ENCODE measurements at places on chromosomes 7 and 10.

DNA sequence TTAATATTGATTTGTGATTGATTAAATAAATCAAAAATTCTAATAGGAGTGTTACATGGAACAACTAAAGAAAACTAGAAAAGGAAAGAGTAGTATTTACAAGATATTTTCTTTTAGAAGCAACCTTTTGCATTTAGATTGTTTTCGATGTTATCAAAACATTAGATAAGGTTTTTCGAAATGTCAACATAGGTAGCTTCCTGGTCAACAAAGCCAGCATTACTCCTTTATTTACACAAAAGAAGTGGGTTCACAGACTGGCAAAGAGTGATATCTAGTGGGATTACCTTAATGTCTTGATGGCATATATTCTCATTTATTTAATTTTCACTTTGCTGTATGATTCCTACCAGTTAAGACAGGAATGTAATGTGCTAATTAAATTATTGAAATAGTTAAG is 117.3 kb upstream of the TEX47 start:
- DNase-seq: no peak

DNA sequence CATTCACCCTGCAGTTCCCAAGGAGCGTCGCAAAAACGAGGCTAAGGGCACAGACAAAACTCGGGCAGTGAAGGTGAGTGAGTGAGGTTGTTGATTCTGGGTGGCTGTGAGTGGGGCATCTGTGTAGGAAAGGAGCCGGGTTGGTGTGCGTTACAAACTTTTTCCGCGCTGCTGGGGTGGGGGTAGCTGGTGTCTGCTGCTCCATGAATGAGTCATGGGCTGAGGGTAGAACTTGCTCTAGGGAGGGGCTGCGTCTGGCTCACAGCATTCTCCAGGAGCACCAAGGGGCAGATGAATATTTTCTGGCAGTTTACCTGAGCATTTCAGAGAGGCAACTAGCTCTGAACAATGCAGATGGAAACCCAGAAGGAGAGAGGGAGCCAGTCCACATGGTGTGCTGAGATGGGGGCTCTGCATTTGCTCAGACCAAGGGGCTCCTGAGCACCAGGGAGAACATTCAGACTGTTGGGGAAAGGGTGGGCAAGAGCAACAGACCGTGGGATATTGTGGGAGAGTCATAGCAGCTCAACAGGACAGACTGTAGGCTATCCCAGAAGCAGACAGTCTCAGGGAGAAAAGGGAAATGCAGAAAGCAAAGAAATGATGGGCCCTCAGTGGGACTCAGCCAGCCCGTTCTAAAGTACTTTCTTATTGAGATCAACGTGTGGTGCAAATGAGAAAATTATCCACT is 18.8 kb downstream of the NOBOX start:
- DNase-seq: peak; percentile 17

DNA sequence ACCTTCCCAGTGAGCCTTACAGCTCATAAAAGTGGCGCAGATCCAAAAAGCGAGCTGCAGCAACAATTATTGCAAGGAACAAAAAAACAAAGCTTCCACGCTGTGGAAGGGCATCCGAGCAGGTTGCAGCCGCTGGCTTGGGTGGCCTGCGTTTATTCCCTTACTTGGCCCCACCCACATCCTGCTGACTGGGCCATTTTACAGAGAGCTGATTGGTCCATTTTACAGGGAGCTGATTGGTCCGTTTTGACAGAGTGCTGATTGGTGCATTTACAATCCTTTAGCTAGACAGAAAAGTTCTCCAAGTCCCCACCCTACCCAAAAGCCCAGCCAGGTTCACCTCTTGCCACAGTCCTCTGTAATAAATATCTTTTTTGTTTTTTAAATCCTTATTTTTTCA is 85.1 kb downstream of the ADCYAP1R1 start:
- DNase-seq: no peak

DNA sequence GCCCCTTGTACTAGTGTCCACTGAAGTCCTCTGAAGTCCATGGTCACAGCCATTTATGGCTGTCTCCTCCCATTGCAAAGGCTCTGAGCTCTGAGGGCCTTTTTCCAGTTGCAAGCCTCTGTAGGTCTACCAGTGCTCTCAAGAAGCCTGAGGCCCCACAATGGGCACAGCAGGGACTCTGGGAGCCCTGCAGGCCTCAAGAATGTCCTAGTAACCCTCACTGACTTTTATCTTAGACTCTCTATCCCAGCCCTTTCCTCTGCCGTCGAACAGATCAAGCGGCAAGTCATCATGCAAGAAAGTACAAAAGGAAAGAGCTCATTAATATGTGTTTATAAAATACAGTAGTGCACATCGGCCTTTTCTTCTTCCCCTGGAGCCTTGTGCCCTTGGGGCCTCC is 23.4 kb downstream of the VWA2 start:
- no peak for DNase-seq

DNA sequence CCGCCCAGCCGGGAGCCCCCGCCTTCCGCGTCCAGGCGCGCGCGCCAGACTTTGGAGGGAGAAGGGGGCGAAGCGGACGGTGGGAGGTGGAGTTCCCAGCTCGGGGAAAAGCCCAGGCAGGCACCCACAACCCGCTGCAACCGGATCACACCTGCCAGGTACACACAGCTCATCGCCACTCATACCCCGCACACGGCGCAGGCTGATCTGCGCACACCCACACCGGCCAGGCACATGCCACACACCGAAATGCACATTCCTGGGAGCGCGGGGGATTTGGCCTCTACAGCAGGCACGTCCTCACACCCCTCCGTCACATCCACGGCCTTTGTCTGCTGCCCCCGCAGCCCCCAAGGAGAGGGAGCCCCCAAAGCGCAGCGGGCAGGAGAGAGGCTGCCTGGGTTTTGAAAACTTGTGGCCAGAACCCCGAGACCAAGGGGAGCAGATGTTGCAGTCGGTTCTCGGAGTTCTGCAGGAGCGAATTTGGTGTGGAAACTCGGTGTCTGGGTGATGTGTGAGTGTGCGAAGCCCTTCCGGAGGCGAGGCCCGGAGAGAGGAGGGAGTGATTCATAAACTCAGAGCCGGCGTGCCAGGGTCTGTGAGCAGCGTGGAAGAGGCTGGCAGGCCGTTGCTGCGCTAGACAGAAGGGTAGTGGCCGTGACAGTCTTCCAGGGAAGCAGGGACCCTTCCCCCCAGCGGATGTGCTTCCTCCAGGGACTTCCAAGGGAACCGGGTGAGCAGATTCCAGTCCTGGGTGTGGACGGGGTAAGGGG is 734 bp downstream of the CHST3 start:
- peak; percentile 72 for DNase-seq

DNA sequence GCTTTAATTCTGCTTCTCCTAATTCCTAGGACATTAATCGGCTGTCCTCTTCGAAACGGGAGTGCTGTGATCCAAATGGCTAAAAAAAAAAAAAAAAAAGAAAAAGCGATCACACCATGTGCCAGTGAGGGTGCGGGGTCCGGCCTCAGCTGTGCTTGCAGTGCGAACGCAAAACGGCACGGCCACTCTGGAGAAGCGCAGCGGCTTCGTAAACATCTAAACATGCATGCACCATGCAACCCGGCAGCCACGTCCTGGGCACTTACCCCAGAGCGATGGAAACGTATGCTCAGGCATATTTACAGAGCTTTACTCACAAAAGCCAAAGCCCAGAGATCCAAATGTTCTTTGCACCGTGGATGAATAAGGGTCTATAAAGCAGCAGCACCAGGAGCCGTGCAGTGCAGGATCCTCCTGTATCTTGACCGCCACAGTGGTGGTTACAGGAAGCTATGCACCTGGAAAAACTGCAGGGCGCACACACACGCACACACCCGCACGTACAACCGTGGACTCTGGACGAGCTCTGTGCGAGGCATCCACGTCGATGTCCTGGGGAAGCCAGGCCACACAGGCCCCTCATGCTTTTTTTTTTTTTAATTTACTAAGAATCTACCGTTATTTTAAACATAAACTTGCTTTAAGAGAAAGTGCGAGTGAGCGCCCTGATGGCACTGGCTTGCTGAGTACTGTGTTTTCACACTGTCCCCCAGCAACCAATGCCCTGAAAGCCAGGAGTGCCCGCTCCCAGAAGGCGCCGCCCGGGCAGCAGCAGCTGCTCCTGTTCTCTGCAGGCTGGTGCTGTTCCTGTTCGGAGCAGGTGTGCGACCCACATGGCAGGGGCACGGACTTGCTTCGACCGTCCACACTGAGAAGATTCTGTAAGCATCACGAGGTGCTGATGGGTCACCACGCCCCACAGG is 25.0 kb downstream of the GPER1 start:
- no peak for DNase-seq

GRCh38 chr7:71459132-71459531 is 327.2 kb downstream of the GALNT17 start:
- no peak for DNase-seq

- no peak for DNase-seq
Measured at GRCh38 chr10:128040096-128040495, 86.1 kb downstream of the MKI67 start.

GRCh38 chr10:104279550-104280259 is 10.7 kb downstream of the GSTO2 start:
- no peak for DNase-seq

DNA sequence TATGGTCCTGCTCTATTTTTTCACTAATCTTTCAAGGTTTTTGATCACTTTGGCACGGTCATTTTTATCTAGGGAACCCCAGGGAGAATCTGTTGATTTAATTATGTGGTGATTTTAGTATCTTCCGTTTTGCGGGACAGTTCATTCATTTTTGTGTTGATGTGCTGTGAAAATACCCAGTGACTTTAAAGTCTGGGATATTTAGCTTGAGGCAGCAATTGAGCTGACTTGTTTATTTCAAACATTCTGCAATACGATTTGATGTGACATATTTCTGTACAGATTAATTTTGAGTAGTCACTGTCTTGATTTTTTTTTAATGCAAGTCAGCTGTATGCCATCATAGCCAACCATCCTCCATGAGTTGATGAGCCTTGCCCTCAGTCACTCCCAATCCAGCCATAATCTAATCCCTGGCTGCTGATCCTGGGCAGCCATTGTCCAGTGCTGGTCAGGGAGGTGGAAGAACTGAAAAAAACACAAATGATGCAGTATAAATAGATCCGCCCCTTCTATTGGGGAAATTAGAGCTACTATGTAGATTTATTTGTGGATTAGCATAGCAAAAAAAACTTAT is 183.4 kb downstream of the CCSER2 start:
- no peak for DNase-seq

GRCh38 chr7:13078105-13078504 is 390.7 kb downstream of the ARL4A start:
- DNase-seq: no peak

DNA sequence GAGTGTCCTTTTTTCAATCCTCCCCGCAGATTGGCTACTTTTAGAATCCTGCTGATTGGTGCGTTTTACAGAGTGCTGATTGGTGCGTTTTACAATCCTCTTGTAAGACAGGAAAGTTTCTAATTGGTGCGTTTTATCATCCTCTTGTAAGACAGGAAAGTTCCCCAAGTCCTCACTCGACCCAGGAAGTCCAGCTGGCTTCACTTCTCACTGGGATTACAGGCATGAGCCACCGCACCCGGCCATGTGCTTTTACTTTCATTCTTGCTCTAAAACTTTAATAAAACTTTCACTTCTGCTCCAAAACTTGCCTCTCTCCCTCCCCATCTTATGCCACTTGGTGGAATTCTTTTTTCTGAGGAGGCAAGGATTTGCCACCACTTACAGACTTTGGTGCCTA is 17.0 kb upstream of the WAPL start:
- no peak for DNase-seq

- no peak for DNase-seq
Measured at GRCh38 chr7:27367933-27368549, 125.4 kb downstream of the EVX1 start.

- no peak for DNase-seq
Measured at GRCh38 chr7:155810770-155811559, 1.3 kb downstream of the SHH start.

- DNase-seq: no peak
Measured at GRCh38 chr10:35426657-35427056, 90.3 kb downstream of the CCNY start.

DNA sequence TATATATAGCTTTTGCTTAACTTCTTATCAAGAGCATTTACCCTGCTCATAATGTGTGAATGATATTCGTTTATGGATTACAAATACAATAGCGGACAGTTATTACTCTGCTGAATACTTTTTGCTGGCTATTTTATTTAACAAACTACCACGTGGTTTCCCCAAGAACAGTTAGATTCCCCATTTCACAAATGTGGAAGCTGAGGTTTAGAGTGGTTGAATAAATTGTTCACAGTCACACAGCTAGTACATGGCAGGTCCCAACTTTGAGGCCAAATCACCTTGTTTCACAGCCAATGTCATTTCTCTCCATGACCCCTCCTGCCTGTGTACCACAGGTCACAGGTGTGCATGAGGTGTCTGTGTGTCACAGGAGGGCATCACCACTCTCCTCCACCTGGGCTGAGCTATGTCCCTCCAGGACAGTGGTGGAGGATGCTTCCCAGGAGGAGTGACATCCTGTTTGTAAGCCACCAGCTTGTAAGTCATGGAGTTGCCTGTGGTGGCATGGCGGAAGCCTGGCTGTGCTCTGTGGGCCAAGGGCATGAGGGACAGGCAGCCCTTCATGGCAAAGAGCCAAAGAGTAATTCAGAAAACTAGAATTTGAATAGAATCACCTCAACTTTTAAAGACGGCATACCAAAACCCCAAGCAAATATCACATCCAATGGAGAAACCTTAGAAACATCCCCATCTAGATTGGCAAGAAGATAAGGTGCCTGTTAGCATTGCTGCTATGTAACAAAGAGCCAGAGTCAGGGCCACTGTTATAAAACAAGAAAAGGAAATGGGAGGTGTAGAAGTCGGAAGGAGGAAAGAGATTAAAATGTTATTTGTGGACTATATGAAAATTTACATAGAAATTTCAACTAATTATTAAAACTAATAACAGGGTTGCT is 51.9 kb downstream of the AOC1 start:
- DNase-seq: no peak

DNA sequence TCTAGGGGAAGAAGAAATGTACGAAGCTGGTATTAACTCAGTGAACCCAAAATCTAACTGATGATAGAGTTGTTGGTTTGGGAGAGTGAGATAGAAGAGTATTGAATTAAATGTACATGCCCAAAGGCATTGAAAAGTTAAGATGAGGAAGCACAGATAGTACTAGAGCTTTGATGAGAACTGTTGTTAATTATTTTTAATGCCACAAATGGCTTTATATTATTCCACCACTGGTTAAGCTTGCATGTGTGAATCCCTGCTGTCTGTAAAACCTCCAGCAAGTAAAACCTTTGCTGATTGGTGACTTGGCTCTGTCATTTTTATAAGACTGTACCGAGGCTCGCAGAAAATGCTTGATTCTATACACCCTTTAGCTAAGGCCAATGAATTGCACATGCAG is 382.7 kb upstream of the LRGUK start:
- DNase-seq: no peak

- DNase-seq: no peak
Measured at GRCh38 chr7:48708635-48709034, 215.7 kb upstream of the CDC14C start.

- peak; percentile 55 for DNase-seq
Measured at GRCh38 chr7:95899919-95900513, 127.7 kb downstream of the DYNC1I1 start.

- DNase-seq: no peak
Measured at GRCh38 chr10:78528749-78529204, 495.1 kb downstream of the RPS24 start.

GRCh38 chr10:72386916-72387586 is 32.3 kb upstream of the DNAJB12 start:
- DNase-seq: no peak

All from stromal cell of bone marrow (primary cell).